ENCODE measurements at places on chromosomes 5 and 9. TPM values are rescaled to one million over a fixed set of nuclear protein-coding genes. Genes with fewer than 3 reads are reported as not detected.

The RECK gene
- total RNA-seq = 1.4 TPM

The OGN gene
- not detected for total RNA-seq

The ROR2 gene
- total RNA-seq = 1.1 TPM

The RFX3 gene
- 1.7 TPM for total RNA-seq

The FRMD3 gene
- total RNA-seq = 0.43 TPM

Measured in nasal cavity respiratory epithelium epithelial cell of viscerocranial mucosa (primary cell).